Smooth muscle cell of the pulmonary artery (primary cell): ENCODE measurements at places on chromosomes 6 and 20. TPM values are rescaled to one million over a fixed set of nuclear protein-coding genes. Genes with fewer than 3 reads are reported as not detected.

NNAT gene
- 0.66 TPM in 1 of 2 replicates, not detected in the other for total RNA-seq

KCNQ2 gene
- total RNA-seq: not detected in 2 replicates

NMBR gene
- total RNA-seq: 0.07 TPM in 2 replicates

FAM110A gene
- 2.1 and 2.5 TPM in 2 replicates for total RNA-seq

XKR7 gene
- under 0.01 TPM in 1 of 2 replicates, not detected in the other for total RNA-seq

GPX5 gene
- not detected in 2 replicates for total RNA-seq

CENPB gene
- total RNA-seq: 101 and 113 TPM in 2 replicates

PACSIN1 gene
- 0.07 TPM in 1 of 2 replicates, not detected in the other for total RNA-seq

ARFRP1 gene
- 37.9 and 42.8 TPM in 2 replicates for total RNA-seq

RAET1L gene
- total RNA-seq: not detected in 2 replicates

OSTM1 gene
- 63.6 and 109 TPM in 2 replicates for total RNA-seq

FLRT3 gene
- total RNA-seq: 0.52 and 0.76 TPM in 2 replicates

SNAP25 gene
- 0.53 and 1.1 TPM in 2 replicates for total RNA-seq

RSPO3 gene
- 1.7 and 8.0 TPM in 2 replicates for total RNA-seq

ZBTB9 gene
- 4.9 and 6.5 TPM in 2 replicates for total RNA-seq

ZC3H12D gene
- total RNA-seq: 0.17 and 0.33 TPM in 2 replicates

DNAAF9 gene
- total RNA-seq: 18.9 and 24.7 TPM in 2 replicates

ZSCAN12 gene
- 5.8 and 6.3 TPM in 2 replicates for total RNA-seq

BIRC7 gene
- total RNA-seq: 0.07 TPM in 2 replicates

TNF gene
- not detected in 2 replicates for total RNA-seq

ADAM33 gene
- total RNA-seq: 11.3 and 15.3 TPM in 2 replicates

HAO1 gene
- not detected in 2 replicates for total RNA-seq

TLDC2 gene
- total RNA-seq: not detected in 2 replicates

ULBP2 gene
- 4.9 and 14.9 TPM in 2 replicates for total RNA-seq

ALDH8A1 gene
- 0.72 and 1.8 TPM in 2 replicates for total RNA-seq

ADGRB3 gene
- 0.83 and 1.4 TPM in 2 replicates for total RNA-seq

RUNX2 gene
- total RNA-seq: 2.5 and 3.1 TPM in 2 replicates

STX7 gene
- 44.4 and 79.2 TPM in 2 replicates for total RNA-seq

NRSN1 gene
- not detected in 2 replicates for total RNA-seq

SLC44A4 gene
- total RNA-seq: 0.20 TPM in 1 of 2 replicates, not detected in the other

TPBG gene
- total RNA-seq: 69.5 and 138 TPM in 2 replicates

LY6G5C gene
- total RNA-seq: 0.26 and 0.85 TPM in 2 replicates

EFCAB8 gene
- 0.33 TPM in 1 of 2 replicates, not detected in the other for total RNA-seq

MTRF1L gene
- 18.3 and 20.7 TPM in 2 replicates for total RNA-seq

LAMA5 gene
- total RNA-seq: 243 and 256 TPM in 2 replicates

CDC40 gene
- 16.1 and 22.0 TPM in 2 replicates for total RNA-seq

GATA5 gene
- total RNA-seq: 0.13 and 0.26 TPM in 2 replicates

OPRM1 gene
- not detected in 2 replicates for total RNA-seq

FAM83D gene
- 4.5 and 7.8 TPM in 2 replicates for total RNA-seq

HTR1E gene
- 0.03 TPM in 1 of 2 replicates, not detected in the other for total RNA-seq

CCDC170 gene
- total RNA-seq: 0.33 and 0.46 TPM in 2 replicates

TCP11 gene
- total RNA-seq: 0.07 and 0.26 TPM in 2 replicates

CSE1L gene
- total RNA-seq: 57.2 and 64.4 TPM in 2 replicates

UNC5CL gene
- under 0.01 and 0.07 TPM in 2 replicates for total RNA-seq

MATN4 gene
- total RNA-seq: 0.03 TPM in 1 of 2 replicates, not detected in the other

LMBRD1 gene
- 24.4 and 45.2 TPM in 2 replicates for total RNA-seq

CYP24A1 gene
- total RNA-seq: 0.20 and 0.26 TPM in 2 replicates

MCM8 gene
- 4.4 and 5.3 TPM in 2 replicates for total RNA-seq

TPD52L1 gene
- total RNA-seq: 29.0 and 32.4 TPM in 2 replicates

CLDN20 gene
- not detected in 2 replicates for total RNA-seq

ENPP1 gene
- 4.8 and 37.4 TPM in 2 replicates for total RNA-seq

SEL1L2 gene
- total RNA-seq: not detected in 2 replicates

SIRPB1 gene
- 1.3 TPM in 1 of 2 replicates, not detected in the other for total RNA-seq

RIPPLY2 gene
- not detected in 2 replicates for total RNA-seq

KIF6 gene
- total RNA-seq: 0.26 and 0.33 TPM in 2 replicates

HCK gene
- not detected in 2 replicates for total RNA-seq

SLC22A16 gene
- not detected in 2 replicates for total RNA-seq

GLP1R gene
- total RNA-seq: not detected in 2 replicates
